Activated T-helper 1 cell treated with Interleukin-2 at 50 U/mL for 16 hours (primary cell): ENCODE measurements at places on chromosomes 3 and 15.

- no peak for DNase-seq
Observed at GRCh38 chr3:194474675-194475074, 12.1 kb downstream of the ATP13A3 start.

DNA sequence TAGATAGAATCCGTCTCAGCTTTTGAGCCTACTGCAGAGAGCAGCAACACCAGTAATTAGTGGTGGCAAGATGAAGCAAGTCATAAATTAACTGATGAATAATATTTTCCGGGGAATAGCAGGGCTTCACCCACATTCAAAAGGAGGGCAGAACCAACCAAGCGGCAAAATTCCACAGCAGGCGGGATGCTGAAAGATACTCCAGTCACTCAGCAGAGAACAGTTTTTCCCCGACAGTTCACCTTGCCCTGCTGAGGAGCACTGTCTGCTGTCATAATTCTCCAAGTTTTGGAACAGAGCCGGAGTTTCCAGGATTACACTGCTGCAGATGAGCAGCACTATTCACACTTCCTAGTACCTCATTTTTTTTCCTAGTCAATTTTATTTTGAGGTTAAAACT lies 274.7 kb downstream of the CD47 start:
- DNase-seq: no peak

GRCh38 chr15:70166506-70167087 lies 68.9 kb upstream of the TLE3 start:
- DNase-seq: no peak

GRCh38 chr3:155782390-155782953 lies 23.6 kb downstream of the C3orf33 start:
- no peak for DNase-seq

DNA sequence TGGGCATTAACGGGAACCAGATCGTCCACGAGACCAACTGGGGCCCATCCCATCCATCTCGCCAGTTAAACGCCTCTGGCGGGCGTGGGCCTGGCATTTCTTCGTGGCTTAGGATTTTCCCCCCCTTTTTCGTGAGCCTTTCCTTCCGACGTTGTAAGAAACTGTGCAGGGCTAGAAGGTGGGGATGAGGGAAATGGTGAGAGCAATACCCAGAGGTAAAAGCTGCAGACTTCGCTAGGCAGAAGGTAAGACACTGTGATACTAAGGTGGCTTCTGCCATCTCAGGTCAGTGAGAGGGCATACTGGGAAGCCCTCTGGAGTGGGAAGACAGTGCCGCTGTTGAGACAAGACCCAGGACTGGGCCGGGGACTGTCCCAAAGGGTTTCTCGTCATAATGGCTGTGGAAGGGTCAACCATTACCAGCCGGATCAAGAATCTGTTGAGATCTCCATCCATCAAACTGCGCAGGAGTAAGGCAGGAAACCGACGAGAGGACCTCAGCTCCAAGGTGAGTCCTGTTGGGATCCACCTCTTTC lies 666 bp downstream of the MAPKBP1 start:
- DNase-seq: no peak
